ENCODE measurements at places on chromosomes 7 and 10. TPM values are rescaled to one million over a fixed set of nuclear protein-coding genes. Genes with fewer than 3 reads are reported as not detected.

DNA sequence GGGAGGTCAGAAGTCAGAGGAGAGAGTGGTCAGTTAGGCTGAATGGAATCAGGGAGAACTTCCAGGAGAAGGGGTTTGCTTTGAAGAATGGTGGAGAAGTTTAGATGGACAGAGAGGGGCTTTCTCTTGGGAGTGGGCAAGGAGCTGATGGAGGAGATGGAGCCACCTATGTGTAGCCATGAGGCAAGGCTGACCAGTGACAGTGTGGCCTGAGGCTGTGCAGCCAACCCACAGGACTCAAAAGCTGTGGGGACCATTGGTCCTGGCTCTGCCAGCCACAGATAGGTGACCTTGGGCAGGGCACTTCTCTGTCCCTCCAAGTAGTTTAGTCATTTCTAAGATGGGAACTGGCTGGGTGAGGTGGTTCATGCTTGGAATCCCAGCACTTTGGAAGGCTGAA, 18.7 kb downstream of the NEURL1 start:
- DNase-seq: no peak

GRCh38 chr7:153444641-153445040, 607.6 kb upstream of the DPP6 start:
- no peak for DNase-seq

- peak; percentile 88 for DNase-seq
Observed at GRCh38 chr10:77531441-77532001, 106.1 kb downstream of the KCNMA1 start.

DNA sequence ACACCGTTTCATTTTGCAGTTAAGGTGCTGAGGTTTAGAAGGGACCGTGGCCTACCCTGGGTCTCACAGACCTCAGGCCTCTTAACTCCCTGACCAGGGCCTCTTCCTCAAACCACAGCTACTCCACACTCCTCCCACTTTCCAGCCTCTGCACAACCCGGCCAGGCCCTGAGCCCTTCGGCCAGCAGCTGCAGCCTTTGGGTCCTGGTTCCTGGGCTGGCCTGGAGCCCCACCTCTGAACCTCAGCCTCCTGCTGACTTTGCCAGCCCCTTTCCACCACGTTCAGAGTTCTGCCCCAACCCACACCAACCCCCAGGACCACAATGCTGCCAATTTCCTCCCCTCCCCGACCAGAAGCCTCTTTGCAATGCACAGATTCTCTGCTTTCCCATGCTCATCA, 84.1 kb downstream of the VOPP1 start:
- DNase-seq: no peak

Gene SH3PXD2A
- total RNA-seq: 8.2 TPM

GRCh38 chr7:98855610-98856422, 14.0 kb downstream of the TMEM130 start:
- peak; percentile 35 for DNase-seq

Gene CDK14
- 30.2 TPM for total RNA-seq

- DNase-seq: no peak
Observed at GRCh38 chr10:96904648-96905047, 72.5 kb downstream of the LCOR start.

GRCh38 chr7:98762620-98763019, 107.2 kb downstream of the TMEM130 start:
- no peak for DNase-seq

DNA sequence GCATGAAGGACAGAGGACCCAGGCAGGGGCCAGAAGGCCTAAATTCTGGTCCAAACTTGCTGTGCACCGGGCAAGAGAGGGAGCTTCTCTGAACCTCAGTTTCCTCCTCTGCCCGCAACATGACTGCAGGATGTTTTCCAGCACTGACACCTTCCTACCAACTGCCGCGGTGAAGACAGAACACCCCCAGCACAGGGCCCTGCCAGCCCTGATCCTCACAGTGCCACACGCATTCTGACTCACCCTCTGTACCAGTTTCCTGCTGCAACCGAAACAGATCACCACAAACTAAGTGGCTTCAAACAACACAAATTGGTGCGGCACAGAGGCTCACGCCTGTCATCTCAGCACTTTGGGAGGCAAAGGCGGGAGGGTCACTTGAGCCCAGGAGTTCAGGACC, 18.1 kb downstream of the MAD1L1 start:
- DNase-seq: no peak

Gene OR2A1
- 0.05 TPM for total RNA-seq

DNA sequence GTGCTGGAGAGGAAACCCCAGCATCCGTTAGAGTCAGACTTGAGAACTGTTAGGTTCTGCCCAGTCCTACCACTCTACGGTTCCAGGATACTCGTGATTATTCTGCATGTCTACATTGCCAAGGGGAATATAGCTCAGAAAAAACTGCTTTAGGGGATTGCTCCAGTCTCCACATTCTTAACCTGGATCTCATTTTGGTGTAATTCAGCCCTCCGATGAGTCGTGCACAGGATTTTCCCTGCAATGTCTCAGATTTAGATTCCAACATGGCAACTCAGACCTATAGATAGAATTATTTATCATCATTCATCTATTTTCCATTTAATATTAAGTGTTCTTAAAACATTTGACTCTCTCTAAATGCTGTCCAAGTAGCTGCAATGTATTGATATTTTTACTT, 121.1 kb upstream of the ZEB1 start:
- DNase-seq: peak; percentile 1

DNA sequence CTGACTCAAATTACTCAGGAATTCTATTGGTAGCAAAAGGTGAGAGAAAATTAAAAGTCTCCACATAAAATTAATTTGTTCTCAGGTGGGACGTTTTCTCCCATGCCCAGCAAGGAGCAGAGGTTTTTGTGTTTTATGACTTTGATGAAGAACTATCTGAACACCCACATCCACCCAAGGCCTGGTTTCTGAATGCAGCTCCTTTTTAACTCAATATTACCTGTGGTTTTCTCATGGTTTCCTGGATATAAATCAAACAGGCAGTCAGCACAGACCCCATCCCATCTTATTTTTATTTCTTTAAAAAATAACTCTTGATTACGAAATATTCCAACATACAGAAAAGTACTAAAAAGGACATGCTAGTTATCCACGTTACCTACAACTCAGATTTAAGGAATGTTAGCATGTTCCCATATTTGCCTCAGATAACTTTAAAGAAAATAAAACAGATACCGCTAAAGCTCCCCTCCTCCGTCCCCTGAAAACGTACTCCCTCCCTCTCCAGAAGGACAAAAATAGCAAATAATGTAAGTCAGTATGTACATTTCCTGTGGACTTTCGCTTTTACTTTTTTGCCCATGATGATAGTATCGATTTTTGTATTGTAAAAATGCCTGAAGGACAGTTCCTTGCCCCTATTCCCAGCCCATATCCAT, 43.4 kb downstream of the GLI3 start:
- DNase-seq: no peak

Gene LOXL4
- total RNA-seq: 20.1 TPM

DNA sequence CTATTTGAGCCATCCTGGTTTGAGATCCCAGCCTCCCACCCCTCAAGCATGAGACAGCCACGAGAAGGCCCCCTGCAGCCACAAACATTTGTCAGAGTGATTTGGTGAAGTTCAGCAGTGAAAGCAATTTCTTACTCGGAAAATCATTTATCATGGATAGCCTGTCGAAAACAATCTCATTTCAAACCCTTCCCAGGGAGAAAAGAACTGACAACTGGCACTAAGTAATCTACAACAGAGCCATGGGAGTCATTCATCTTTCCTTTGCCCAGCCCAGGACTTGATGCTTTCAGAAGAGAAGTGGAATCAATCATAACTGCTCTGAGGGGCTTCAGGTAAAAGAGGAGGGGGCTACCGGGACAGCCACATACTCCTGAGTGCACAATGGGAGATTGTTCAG, 411.2 kb downstream of the KCNMA1 start:
- no peak for DNase-seq

Gene PSD
- total RNA-seq: 3.5 TPM

GRCh38 chr10:117964536-117964935, 82.2 kb downstream of the RAB11FIP2 start:
- no peak for DNase-seq

- no peak for DNase-seq
Observed at GRCh38 chr10:130771491-130771946, 540.0 kb downstream of the TCERG1L start.

GRCh38 chr10:63547628-63548360, 26.6 kb downstream of the REEP3 start:
- peak; percentile 11 for DNase-seq

Gene GHITM
- 338 TPM for total RNA-seq

Gene AGBL3
- 2.3 TPM for total RNA-seq

- peak; percentile 25 for DNase-seq
Observed at GRCh38 chr7:106111655-106112117, 426 bp downstream of the SYPL1 start.

Gene CABCOCO1
- total RNA-seq: 2.5 TPM

DNA sequence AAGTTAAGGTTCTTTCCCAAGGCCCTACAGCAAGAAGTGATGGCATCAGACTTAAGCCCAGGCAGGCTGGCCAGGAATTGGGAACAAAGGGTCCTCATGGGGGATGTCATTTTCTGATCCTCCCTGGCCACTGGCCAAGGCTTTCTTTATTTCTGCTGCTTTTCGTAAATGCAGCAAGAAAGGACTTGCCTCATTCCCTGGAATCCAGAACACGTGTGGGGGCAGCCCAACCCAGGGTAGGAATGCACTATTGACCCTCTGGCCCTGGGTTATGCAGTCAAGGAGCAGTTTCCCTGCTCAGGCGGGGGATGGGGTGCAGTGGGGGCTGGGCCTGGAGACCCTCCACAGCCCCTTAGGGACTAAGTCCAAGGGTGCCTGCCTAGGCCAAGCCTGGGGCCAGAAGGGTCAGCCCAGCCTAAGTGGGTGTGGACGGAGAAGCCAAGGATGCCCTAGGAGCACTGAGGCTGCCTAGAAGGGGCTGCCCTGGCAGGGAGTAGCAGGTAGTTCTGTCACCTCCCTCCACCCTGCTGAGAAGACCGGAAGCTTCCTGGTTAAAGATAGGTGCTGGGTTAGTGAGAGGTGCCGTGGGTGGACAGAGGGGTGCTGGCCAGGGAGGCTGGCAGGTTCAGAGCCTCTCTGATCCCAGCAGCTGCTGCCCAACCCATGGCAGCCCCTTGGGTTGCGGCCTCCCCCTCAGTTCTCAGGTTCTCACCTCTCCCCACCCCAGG, 179.2 kb downstream of the SH3PXD2A start:
- DNase-seq: no peak

Gene BNIP3
- total RNA-seq: 278 TPM

Gene PRLHR
- total RNA-seq: not detected

- DNase-seq: peak; percentile 44
Observed at GRCh38 chr7:3455806-3456595, 154.9 kb downstream of the SDK1 start.

- no peak for DNase-seq
Observed at GRCh38 chr10:117928741-117929140, 118.0 kb downstream of the RAB11FIP2 start.

- peak; percentile 40 for DNase-seq
Observed at GRCh38 chr10:317271-317769, 182.1 kb downstream of the ZMYND11 start.

Gene MNX1
- 0.87 TPM for total RNA-seq

GRCh38 chr10:118958559-118958958, 71.0 kb upstream of the NANOS1 start:
- no peak for DNase-seq

Gene HYAL4
- total RNA-seq: not detected

Gene STK32C
- total RNA-seq: 9.2 TPM

Gene GNAT3
- not detected for total RNA-seq

Gene ANKRD16
- 8.2 TPM for total RNA-seq

DNA sequence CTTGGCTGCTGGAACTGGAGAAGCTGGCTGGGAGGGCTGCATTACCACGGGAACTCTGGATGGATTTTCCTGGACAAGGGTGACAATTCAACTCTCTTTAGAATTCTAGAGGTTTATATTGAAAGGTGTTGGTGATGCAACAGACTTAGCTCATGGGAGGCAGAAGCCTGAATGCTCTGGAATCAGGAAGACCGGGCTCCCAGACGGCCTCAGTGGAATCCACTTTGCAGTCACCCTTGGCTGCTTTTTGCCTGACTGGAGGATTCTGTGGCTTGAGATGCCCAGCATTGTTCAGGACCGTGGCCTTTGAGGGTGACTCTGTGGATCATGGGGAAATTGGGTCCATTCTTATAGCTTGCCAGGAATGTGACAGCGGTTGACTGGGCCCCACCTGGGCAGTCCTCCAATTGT, 32.3 kb downstream of the PYROXD2 start:
- peak; percentile 74 for DNase-seq

- DNase-seq: no peak
Observed at GRCh38 chr10:24425151-24425550, 216.2 kb downstream of the KIAA1217 start.

DNA sequence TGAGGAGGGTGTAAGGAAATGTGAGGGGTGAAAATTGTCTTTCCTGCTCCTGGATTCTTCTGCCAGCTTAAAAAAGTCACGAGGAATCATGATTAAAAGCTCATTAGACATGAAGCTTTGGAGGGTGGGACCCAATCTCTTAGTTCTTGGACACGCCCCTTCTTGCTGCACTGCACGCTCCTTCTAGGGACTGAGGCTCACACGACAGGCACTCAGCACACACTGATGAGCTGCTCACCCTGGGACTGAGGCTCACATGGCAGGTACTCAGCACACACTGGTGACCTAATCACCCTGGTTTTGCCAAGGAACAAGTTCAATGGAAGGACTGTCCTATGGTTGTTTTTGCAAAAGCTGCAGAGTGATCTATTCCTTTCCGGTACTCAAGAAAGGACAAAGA, 65.8 kb upstream of the ELMO1 start:
- no peak for DNase-seq

Gene LRRC61
- total RNA-seq: 86.5 TPM

Gene KAZALD1
- total RNA-seq: 1.1 TPM

GRCh38 chr7:39757604-39758003, 134.2 kb downstream of the RALA start:
- no peak for DNase-seq

- DNase-seq: no peak
Observed at GRCh38 chr7:45509222-45509621, 64.9 kb upstream of the ADCY1 start.
